ENCODE measurements at places on chromosomes 4 and X.

DNA sequence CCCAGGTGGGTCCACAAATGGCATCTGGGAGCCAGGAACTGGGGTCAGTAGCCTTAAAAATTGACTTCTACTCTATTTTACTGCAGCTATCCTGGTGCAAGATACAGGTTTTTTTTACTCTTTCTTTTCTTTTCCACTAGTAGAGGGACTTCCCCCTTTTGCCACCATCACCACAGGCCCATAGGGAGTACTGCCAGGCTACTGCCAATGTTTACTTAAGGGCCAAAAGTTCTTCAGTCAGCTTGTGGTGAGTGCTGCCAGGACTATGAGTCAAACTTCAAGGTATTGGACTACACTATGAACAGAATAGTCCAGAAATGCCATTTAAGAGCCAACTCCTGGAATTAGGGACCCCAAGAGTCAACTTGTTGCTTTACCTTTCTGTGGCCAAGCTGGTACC is 94.7 kb downstream of the EDA2R start:
- no peak for DNase-seq

DNA sequence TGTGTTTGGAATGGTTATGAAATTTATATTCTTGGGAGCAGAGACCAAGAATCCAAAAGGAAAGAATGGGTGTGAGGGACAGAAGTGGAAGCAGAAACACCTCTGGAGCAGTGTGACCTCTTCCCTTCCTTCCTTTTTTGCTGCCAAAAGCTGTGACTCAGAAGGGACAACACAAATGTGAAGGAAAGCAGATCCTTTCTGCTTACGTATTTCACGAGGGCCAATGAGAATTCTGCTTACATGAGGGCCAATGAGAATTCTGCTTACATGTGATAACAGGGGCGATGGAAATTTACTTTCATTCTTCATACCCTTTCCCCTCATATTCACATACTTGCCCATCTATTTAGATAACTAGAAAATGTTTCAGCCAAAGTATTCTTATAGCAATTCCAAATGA is 404.6 kb downstream of the PRDM5 start:
- peak; percentile 77 for DNase-seq

DNA sequence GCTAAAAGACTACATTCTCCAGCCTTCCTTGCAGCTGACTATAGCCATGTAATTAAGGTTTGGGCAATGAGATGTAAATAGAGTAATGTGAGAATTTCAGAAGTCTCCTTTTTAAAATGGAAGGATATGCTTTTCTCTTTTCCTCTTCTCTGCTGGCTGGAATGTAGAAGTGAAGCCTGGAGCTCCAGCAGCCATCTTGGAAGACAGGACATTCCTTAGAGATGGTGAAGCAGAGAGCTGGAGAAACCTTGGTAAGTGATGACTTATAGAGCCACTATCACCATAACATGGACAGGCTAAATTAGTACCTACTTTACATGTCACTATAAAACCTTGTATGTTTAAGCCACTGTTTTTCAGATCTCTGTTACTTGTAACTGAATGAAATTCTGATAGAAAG is 48.0 kb downstream of the RASL11B start:
- DNase-seq, result no peak

DNA sequence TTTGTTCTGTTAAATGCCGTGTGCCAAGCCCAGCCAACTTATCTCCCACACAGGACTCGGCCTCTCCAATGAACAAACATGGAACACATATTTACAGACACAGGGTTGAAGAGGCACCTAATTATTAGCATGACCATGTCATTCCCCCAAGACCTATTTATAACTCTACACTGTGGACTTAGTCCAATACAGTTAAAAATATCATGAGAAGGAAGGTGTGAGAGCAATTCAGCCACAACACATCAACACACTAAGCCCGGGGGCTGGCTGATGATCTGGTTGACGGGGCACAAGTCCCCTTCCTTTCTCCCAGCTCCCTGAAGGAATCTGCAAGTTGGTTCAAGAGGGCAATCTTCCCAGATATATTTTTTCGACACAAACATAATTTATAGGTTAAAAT is 28.1 kb downstream of the MANBA start:
- DNase-seq, result no peak

DNA sequence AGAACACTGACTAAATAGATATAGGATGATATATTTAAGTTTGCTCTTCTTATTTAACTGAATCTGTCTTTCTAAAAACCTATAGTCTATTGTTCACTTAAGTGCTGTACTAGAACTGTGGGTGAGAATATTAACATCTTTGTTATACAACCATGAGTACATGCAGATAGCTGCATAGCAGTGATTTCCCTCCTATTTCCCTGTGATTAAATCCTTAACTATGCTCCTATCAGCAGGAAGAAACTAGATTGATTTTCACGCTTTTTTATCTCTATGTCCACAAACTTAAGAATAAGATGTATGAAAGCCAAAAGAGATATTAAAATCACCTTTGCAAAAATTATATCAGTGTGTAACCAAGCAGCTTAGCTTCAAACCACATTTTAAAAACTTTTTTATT is 11.3 kb upstream of the UGT2A3 start:
- DNase-seq, result no peak

GRCh38 chr4:75673959-75674328 is 733 bp upstream of the G3BP2 start:
- DNase-seq, result no peak

DNA sequence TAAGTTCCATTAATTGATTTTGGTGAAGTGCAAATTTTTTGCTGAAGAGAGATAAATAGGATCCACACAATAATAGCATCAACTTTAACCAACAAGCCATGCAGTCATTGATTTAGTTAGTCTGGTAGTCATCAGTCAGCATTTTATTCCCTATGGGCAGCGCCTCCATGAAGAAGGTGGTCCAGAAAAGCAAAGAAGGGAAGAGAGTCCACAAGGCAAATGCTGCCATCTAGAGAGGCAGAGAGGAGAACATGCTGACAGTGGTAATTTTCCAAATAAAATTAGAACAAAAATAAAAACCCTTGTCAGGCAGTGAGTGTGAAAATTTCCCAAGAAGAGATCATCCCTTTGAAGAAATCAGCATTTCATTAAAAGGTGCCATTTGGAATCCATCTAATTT is 366.7 kb upstream of the FAM241A start:
- peak; percentile 38 for DNase-seq

GRCh38 chr4:81508411-81509185 is 36.9 kb upstream of the RASGEF1B start:
- DNase-seq, result no peak

DNA sequence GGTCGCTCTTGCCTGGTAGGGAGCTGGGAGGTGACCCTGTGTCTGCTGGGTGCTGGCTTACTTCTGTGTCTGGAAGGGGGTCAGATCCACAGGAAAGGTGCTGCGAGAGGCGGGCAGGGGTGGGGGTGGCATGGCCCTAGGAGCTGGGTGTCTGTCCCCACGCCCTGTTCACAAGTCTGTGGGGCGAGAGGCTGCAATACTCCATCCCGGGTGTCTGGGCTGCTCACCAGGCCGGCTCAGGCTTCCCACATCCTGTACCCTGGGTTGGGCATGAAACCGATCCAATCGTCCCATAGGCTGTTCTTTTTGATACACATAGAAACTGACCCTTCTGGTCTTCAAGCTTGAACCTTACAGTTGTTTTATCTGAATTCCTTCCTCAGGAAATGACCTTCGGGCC is 993 bp upstream of the CTAG2 start:
- no peak for DNase-seq

- DNase-seq, result peak; percentile 70
Observed at GRCh38 chr4:83618431-83618830, 82.5 kb downstream of the GPAT3 start.

DNA sequence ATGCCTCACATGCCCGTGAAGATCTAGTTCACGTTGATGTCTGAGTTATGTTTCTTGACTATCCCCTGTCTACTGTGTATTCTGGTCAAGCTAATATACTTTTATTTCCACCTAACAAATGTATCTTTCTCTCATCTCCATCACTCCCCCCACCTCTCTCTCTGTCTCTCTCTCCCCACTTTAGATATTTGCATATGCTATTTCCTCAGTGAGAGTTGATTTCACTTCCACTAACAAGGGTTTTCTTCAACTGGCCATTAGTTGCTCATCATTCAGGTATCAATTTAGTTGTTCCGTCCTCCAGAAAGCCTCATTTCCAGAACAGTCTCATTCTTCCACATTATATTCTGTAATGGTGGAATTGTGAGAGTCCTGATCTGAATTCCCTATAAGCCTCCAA is 1777.8 kb upstream of the TENM3 start:
- no peak for DNase-seq

DNA sequence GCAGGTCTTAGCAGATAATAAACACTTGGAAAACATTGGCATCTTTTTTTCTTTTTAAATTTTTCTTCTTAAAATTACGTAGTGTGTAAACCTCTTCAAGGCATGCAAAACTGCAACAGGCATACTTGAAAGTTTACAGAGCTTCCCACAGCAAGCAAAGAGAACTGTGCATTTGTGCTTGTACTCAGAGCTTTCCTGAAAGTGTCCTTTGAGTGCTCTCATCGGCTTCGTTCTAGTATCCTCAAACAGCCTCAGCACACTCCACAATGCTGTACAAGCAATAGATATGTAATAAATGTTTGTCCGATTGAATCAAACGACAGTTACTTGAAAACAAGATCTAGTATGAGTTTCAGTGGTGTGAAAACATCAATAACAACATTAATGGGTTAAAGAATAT is 227.5 kb downstream of the PAPSS1 start:
- no peak for DNase-seq

- peak; percentile 46 for DNase-seq
Observed at GRCh38 chr4:5357870-5358269, 306.6 kb downstream of the STK32B start.

- DNase-seq, result no peak
Observed at GRCh38 chr4:13325744-13326143, 158.4 kb downstream of the RAB28 start.

GRCh38 chr4:127843704-127844600 is 36.7 kb upstream of the PLK4 start:
- no peak for DNase-seq

- no peak for DNase-seq
Observed at GRCh38 chrX:68989456-68989855, 160.6 kb downstream of the EFNB1 start.

GRCh38 chr4:182197611-182198010 is 45.6 kb upstream of the TENM3 start:
- DNase-seq, result no peak

DNA sequence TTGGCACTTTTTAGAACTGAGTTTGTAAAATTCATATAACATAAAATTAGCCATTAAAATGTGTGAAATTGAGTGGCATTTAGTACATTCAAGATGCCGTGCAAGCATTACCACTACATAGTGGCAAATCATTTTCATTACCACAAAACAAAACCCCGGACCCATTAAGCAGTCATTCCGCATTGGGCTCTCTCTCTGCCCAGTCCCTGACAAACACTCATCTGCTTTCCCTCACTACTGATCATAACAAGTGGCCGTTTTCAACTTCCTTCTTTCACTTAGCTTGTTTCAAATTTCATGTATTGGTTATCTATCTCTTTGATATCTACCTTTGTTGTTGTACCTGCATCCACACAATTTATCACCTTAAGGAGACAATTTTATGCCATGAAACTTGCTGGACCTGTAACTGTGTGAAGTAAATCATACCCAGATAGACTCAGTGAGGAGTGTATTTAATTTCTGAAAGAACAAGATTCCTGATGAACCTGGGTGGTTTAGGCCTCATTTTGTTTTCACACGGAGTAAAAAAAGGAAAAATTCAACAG is 202.1 kb downstream of the OR13H1 start:
- no peak for DNase-seq

DNA sequence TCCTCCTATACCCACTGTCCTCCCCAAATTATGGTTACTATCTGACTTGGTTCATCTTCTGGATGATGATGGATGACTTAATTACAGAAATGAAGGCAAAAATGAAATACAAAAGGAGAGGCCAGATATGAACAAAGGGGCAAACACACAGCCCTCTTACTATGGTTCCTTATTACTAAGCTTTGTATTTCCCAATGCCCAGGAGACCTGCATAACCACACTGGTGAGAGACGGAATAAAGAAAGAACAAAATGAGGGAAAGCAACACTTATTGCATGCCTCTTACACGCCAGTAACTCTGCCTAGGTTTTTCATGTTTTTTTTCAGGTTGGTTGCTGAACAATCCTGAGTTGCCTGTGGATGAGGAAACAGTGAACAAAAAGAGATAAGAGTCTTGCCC is 120.5 kb downstream of the SLC10A7 start:
- DNase-seq, result no peak

GRCh38 chr4:338759-339097 is 1.1 kb downstream of the ZNF141 start:
- DNase-seq, result no peak

- no peak for DNase-seq
Observed at GRCh38 chr4:185741795-185742194, 70.2 kb downstream of the SORBS2 start.

DNA sequence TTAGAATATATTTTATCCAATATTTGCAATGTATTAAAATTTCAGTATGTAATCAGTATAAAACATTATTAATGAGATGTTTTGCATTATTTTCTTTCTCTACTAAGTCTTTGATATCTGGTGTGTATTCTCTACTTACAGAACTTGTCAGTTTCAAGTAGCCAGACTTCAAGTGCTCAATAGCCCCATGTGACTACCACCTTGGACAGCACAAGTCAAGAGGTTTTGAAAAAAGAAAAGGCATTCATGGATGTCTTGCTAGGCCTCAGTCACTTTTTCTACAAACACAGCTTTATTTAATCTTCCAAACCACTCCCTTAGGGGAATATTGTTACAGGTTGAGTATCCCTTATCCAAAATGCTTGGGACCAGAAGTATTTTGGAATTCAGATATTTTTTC is 189.4 kb downstream of the QDPR start:
- no peak for DNase-seq

DNA sequence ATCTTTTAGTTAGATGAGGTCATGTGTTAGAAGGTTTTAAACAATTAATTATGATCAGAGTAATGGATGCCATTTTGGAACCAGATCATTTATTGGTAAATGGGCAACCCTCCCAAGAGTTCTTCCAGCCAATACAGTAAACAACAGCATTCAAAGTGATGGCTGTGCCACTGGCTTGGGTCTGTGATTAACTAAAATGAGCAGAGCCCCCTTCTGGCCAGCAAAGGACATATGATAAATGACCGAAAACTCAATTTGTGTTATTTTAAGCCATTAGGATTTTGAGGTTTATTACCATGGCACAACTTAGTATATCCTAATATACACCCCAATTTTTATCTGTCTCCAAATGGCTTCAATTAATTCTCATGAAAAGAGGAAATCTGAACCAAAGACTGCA is 90.8 kb upstream of the NPFFR2 start:
- DNase-seq, result no peak

All from AG08395 (cell line).